Naive thymus-derived CD4-positive, alpha-beta T cell (primary cell): ENCODE measurements at places on chromosomes 3 and 15. TPM values are rescaled to one million over a fixed set of nuclear protein-coding genes. Genes with fewer than 3 reads are reported as not detected.

The LEKR1 gene
- 0.33 TPM for polyA plus RNA-seq

The HSPBAP1 gene
- 7.1 TPM for polyA plus RNA-seq

The FANCD2OS gene
- polyA plus RNA-seq: not detected

The CCDC39 gene
- not detected for polyA plus RNA-seq

The IGF2BP2 gene
- polyA plus RNA-seq: not detected

The ZBED2 gene
- polyA plus RNA-seq: 1.8 TPM

The LYZL4 gene
- not detected for polyA plus RNA-seq

The TMEM158 gene
- not detected for polyA plus RNA-seq

The PPP1R2 gene
- 329 TPM for polyA plus RNA-seq

The ACP3 gene
- polyA plus RNA-seq: not detected

The PCOLCE2 gene
- not detected for polyA plus RNA-seq

The SLC22A14 gene
- not detected for polyA plus RNA-seq
